Mesothelial cell of epicardium (in vitro differentiated cells): ENCODE measurements at places on chromosomes 2 and 18.
A peak's percentile ranks its signal among the peaks of the same experiment; 100 is the strongest.

- no peak for DNase-seq
Measured at GRCh38 chr2:10387033-10387432, 61.1 kb downstream of the ODC1 start.

DNA sequence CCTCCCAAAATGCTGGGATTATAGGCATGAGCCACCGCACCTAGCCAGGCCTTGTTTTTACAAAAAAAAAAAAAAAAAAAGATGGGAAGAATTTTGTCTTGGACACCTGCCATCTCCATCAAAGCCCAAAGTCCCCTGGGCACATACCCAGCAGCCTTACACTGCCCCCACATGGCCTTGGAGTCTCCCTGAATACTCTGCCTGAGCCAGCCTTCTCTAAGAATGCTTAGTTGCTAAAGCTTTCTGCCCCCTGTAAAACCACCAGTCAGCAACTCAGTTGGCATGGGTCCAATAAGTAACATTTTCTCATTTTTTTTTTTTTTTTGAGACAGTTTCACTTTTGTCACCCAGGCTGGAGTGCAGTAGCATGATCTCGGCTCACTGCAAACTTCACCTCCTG lies 40.6 kb downstream of the SPC25 start:
- no peak for DNase-seq

GRCh38 chr18:24631243-24632025 lies 171.0 kb downstream of the HRH4 start:
- no peak for DNase-seq

DNA sequence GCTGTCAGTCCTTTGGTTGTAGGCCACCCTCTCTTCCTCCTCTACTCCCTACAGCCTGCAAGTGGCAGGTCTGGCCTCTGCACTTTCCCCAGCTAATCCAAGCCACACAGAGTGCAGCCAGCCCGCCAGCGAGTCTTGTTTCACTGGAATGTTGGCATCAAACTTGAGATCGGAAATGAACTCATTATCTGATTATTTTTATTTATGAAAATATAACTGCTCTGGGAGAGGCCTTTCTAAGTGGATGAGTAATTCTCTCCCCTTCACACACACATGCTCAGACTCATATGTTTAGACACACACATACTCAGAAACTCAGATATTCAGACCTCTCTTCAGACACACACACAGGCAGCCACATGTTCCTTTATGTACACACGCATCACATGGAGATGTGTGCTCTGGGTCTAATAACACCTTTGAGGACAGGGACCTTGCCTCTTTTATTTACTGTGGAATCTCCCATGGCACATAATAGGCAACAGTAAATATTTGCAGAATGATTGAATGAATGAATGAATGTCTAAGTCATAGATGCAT lies 151.3 kb downstream of the ZFP36L2 start:
- DNase-seq = no peak

DNA sequence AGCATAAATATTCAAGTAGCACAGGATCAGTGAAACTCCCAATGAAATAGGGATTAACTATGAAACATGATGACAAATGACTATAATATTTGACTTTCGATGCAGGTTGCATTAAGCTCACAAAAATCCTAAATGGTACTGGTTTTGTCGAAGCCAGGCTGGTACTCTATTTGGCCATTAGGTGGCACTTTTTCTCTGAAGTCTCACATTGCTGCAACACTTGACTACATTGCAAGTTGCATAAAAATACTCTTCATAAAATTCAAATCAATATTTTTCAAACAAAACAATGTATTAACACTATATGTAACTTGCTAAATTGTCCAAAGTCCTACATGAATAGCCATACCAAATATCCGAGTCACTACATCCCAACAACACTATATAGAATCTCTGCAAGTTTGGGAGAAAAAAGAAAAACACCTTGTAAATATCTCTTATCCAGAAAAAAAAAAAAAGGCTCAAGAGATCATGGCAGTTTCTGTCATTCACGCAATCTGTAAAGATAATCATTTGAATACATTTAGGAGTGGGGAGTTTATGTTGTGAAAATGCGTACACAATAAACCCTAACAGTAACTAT lies 9.5 kb downstream of the RTTN start:
- no peak for DNase-seq

- peak; percentile 70 for DNase-seq
Measured at GRCh38 chr2:157875641-157876065, 477 bp downstream of the ACVR1 start.

DNA sequence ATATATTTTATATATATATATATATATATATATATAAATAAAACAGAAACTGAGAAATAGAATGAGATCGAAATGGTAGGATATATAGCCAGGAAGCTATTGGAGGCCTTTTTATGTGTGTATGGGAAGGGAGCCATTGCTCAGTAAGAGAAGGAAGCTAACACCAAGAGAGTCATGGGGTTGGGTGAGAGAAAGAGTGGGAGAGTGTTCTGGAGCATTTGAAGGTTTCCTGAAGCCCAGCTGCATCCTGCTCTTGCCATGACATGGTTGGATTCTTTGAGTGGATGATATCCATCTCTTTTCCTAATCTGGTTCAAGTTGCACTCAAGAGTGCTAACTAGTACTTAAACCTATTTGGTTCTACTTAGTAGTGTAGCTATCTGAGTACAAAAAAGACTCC lies 282.3 kb downstream of the DYSF start:
- DNase-seq = no peak

DNA sequence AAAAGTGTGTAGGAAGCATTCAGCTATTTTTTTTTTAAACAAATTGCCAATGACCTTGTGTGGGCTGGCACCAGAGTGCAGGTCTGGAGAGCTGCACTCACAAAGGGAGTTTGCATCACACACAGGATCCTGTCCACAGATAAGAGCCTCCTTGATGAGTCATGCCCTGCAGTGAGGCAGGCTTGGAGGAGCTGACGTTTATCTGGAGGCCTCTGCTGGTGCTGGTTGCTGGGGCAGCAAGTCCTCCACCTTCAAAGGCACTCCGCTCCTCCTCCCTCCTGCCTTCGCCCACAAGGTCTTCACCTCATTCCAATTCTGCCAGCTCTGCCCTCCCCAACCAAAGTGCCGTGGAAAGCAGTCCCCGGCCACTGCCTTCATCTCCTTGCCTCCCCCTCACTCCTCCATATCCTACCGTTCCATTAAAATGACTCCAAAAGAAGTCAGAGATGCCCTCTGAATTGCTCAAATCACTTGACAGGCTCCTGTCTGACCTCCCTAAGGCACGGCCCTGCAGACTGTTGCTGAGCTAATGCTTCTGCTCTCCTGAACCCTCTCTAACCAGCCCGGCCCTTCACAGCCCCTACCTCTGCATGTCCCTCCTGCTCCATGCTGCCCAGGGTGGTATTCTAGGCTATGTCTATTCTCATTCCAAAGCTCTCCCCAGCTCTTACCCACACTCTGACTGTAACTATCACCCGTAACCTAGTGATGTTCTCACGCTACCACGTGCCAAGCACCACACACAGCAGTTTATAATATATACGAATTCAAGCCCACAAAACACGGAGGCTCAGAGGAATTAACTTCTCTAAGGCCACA lies 30.9 kb downstream of the LONRF2 start:
- DNase-seq = peak; percentile 60

GRCh38 chr2:172447811-172448493 lies 20.6 kb downstream of the ITGA6 start:
- no peak for DNase-seq

GRCh38 chr2:53903011-53903410 lies 43.2 kb upstream of the GPR75 start:
- DNase-seq = no peak
